ENCODE measurements at places on chromosomes 7 and 10.

- DNase-seq = no peak
These were observed 24.6 kb upstream of the MRPS33 start for GRCh38 chr7:141039376-141039775.

DNA sequence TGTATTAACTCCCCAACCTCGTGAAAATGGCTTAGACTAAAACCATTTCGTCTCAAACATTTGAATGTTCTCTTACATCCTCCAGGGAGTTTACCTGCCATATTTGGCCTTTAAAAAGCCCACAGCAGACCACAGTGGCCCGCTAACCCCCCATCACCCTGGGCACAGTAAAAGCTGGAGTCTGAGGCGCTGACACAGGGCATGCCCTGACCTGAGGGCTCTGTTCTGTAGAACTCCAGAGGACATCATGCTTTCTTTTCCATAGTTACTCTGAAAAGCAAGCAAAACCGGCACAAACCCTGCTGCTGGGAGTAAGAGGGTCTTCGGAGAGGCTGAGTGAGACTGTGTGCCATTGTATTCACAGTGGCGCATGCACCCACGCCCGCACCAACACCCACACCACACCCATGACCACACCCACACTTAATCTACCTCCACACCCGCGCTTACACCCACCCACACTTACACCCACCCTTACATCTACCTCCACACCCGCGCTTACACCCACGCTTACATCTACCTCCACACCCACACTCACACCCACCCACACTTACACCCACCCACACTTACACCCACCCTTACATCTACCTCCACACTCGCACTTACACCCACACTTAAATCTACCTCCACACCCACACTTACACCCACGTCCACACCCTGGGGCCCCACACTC lies 32.1 kb downstream of the LRRC27 start:
- DNase-seq = no peak

- DNase-seq = no peak
These were observed 103.3 kb downstream of the DNMBP start for GRCh38 chr10:99906470-99906869.

DNA sequence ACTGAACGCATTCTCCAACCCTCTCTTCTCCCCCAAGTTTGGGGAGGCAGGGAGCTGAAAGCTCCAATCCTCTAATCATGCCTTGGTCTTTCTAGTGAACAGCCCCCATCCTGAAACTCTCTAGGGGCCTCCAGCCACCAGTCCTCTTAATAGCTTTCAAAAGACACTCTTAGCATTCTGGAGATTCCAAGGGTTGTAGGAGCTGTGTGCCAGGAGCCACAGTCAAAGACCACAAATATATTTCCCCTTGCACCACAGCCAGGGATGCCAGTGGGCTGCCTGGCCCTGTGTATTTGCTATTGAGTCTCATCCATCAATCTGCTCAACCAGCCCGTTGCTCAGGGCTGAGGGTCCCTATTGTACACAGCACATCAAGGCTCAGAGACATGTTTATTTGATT lies 18.5 kb upstream of the MLXIPL start:
- DNase-seq = no peak

GRCh38 chr7:9192969-9193368 lies 759.6 kb downstream of the NXPH1 start:
- DNase-seq = no peak

GRCh38 chr7:88566162-88566729 lies 193.3 kb upstream of the ZNF804B start:
- DNase-seq = no peak

- no peak for DNase-seq
These were observed 332.5 kb downstream of the PTPRN2 start for GRCh38 chr7:158255156-158255555.

GRCh38 chr7:96669812-96670211 lies 39.8 kb downstream of the SEM1 start:
- DNase-seq = no peak

DNA sequence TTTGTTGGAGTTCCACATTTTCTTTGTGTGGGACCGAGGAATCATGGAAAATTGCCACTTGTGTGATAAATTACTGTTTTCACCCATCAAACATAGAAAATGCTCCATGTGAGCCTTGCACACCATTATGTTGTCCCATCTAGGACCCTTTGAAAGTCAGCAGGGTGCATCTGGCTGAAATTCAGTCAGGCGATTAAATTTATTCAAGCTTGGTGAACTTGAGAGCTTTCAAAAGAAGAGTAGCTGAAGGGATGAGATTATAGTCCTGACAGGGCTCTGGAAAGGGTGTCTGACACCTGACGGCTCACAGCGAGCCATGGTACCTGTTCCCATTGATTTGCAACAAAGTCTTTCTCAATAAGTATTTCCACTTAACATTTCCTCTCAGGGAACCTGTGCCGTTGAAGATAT lies 399.7 kb upstream of the ETV1 start:
- no peak for DNase-seq

DNA sequence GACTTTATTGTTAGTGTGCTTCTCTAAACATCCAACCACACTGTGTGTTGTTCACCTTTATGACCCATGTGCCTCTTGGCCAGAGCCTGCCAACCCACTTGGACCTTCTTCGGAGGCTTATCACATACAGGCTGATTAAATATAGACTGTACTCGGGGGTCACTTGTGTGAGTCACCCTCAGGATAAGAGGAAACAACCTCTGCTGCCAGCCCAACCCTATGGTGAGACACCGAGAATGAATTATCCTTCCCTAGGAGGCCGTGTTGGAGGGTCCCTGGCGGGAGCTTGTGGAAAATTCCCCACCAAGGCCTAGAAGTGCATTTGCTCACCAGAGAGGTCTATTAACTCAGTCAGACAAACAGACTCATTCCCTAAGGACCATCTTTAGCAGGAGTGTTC lies 63.0 kb downstream of the FAS start:
- DNase-seq = no peak

DNA sequence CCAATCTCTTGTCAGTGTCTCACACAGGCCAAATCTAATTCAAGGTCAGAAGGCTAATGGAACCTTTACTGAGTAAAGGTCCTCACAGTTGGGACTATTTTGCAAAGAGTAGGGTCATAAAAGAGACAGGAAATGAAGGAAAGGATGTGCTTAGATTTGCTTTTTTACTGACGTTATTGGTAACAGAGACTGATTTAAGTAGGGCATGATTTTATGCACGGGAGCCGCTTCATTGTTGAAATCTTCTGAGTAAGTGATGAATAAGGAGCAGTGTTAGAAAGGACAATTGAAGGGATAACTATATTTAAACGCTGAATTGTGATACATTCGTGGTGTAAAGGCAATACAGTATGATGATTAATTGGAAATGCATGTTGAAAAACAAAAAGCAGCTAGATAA lies 261.5 kb downstream of the MALRD1 start:
- DNase-seq = no peak

DNA sequence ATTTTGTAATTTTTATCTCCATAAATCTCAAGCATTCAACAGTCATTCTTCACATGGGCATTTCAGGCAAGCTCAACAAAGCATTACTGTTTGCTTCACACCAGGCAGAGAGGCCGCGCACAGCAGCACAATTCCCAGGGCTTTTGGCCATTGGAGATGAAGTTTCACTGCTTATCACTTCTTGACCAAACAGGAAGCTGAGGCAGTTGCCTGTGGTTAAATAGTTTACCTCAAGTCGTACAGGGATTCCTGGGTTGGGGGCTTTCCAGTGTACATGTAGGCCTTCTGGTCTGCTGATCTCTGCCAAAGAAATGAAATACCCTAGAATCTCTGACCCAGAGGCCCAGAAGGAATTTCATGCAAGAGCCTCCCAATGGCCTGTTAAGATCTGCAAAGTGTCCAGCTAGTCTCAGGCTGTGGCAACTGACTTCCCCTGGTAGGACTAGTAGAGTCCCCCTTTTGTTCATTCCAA lies 11.2 kb upstream of the PRDX3 start:
- DNase-seq = no peak

DNA sequence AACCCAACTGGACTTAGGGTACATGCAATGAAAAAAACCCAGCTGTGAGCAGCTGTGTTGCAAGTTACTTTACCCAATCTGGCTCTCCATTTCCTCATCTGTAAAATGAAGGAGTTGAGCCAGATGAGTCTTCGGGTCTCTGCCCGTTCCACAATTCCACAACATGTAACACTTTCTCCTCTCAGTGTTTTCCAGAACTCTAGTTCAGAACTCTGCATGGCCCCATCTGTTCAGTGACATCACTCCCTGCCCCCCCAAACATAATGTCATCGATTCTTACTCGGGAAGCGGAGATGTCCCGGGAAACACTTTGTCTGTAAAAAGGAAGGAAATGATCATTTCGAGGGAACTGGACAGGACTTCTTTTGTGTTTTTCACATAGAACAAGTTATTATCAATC lies 2.5 kb downstream of the SH3PXD2A start:
- DNase-seq = no peak

DNA sequence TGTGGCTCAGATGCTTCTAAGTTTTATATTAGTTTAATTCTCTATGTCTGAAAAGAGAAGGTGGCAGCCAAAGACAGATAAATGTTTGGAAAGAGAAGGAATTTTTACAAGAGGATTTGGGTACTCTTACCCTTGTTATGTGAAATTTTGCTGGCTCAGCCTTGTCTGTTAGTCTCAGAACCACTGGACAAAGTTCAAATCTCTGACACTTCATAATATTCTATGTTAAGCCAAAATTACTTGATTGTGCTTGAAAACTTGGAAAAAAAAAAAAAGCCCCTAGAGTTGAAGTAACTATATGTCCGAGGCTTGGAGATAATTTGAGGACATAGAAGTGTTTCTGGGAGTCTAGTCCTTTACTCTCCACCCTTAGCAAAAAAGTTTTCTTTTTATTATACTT lies 1079.3 kb upstream of the LRRTM3 start:
- no peak for DNase-seq
